NCI-H1436 (cell line): ENCODE measurements at places on chromosomes 4 and X.

- DNase-seq = no peak
Observed at GRCh38 chr4:22071749-22072148, 123.2 kb upstream of the KCNIP4 start.

GRCh38 chr4:29079260-29079659 is 1640.9 kb upstream of the PCDH7 start:
- DNase-seq = no peak

- no peak for DNase-seq
Observed at GRCh38 chr4:106183551-106183950, 132.5 kb downstream of the TBCK start.

DNA sequence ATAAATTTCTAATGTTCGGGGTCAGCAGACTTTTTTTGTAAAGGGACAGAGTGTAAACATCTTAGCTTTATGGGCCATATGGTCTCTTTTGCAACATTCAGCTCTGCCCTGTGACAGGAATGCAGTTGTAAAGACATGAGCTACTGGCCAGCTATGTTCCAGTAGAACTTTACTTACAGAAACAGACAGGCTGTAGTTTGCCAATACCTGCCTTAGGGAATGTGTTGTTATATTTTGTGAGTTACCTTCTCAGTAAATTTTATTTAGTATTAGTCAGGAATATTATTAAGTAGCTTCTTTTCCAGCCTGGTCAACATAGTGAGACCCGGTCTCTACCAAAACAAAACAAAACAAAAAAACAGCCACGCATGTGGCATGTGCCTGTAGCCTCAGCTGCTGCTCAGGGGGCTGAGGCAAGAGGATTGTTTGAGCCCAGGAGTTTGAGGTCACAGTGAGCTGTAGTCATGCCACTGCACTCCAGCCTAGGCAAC is 48.7 kb downstream of the HTT start:
- DNase-seq = no peak

DNA sequence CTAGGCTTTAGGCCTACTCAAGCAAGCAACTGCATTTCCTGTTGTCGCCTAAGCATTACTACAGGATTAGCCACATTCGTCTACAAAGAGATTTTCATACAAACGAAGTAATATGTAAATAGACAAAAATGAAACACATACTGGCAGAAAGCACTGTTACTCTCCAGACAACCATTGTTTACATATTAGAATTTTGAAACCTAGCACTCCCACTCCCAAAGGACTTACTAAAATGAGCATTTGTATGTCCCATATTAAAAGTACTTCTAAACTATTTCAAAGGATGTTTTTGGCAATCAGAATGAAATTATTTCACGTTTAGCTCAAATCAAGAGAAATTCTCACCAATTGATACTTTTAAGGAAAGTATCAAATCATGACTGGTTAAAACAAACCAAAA is 570.8 kb downstream of the PRR32 start:
- DNase-seq = no peak

GRCh38 chrX:133590703-133591505 is 175.6 kb upstream of the GPC4 start:
- no peak for DNase-seq

DNA sequence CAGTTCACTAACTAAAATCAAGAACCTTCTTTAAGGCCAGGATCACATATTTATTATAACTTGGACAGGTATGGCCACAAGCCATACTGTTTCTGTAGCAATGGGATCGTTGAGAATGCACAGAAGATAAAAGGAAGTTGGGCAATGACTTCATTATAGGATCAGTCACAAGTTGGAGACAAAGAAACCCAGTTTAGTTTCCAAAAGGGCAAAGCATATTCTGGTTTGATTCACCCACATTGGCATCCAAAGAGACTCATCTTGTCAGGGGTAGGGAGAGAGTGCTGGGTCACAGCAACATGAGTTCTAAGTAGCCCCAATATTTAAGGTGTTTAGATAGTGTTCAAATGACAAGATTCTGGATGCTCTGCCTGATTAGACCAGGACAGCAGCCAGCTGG is 317.1 kb upstream of the GALNT7 start:
- no peak for DNase-seq

DNA sequence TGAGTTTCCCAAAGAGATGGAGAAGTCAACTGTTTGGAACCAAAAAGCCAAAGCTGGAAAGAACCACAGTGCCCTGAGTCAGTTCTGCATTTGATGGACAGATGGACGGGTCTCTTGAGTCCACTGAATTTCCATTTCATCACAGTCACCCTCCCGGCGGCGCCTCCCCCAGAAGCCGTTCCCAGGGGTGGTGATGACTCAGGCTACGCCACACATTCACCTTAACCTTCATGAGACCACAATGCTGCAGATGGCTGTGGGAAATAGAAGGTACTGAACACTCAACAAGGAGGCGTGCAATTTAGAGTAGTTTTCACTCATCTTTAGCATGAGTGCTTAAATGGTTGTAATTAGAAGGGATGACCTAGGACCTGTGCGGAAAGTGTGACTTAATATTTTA is 61.3 kb downstream of the STOX2 start:
- DNase-seq = no peak

- peak; percentile 20 for DNase-seq
Observed at GRCh38 chr4:120718979-120719566, 203.5 kb downstream of the PRDM5 start.

- DNase-seq = no peak
Observed at GRCh38 chrX:18575744-18576143, 96.2 kb downstream of the RS1 start.

DNA sequence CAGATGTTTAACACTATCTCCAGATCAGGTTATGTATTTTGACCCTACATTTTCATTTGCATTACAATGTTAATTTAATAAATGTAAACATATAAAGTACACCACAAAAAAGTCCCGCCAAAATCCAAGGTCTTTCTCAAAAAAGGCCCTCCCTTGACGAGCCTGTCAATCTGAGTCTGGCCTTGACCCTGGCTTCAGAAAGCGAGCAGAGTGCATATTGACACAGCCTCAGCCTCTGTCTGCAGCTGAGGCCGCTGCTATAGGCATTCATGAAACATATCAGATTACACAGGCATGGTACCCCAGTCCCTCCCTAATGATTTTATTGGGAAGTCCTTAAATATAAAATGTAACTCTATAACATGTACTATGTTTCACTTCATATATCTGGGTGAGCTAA is 6.2 kb downstream of the MBNL3 start:
- no peak for DNase-seq

GRCh38 chr4:113524096-113524495 is 237.4 kb downstream of the CAMK2D start:
- DNase-seq = no peak

DNA sequence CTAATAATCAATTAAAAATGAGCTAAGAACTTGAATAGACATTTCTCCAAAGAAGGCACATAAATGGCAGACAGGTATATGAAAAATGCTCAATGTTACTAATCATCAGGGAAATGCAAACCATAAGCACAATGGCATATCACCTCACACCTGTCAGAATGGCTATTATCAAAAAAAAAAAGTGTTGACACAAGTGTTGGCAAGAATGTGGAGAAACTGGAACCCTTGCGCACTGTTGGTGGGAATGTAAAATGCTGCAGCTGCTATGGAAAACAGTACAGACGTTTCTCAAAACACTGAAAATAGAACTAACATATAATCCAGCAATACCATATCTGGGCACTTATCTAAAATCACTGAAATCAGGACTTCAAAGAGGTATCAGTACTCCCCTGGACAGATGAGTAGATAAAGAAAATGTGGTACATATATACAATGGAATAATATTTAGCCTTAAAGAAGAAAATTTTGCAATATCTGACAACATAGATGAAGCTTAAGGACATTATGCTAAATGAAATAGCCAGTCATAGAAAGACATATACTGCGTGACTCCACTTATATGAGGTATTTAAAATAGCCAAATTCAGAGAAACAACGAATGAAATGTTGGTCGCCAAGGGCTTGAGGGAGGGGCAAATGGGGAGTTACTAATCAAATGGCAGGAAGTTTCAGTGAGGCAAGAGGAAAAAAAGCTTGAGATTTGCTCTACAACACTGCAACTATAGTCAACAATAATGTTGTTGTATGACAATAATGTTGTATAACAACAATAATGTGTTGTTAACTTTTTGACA is 175.5 kb downstream of the WDFY3 start:
- DNase-seq = no peak

DNA sequence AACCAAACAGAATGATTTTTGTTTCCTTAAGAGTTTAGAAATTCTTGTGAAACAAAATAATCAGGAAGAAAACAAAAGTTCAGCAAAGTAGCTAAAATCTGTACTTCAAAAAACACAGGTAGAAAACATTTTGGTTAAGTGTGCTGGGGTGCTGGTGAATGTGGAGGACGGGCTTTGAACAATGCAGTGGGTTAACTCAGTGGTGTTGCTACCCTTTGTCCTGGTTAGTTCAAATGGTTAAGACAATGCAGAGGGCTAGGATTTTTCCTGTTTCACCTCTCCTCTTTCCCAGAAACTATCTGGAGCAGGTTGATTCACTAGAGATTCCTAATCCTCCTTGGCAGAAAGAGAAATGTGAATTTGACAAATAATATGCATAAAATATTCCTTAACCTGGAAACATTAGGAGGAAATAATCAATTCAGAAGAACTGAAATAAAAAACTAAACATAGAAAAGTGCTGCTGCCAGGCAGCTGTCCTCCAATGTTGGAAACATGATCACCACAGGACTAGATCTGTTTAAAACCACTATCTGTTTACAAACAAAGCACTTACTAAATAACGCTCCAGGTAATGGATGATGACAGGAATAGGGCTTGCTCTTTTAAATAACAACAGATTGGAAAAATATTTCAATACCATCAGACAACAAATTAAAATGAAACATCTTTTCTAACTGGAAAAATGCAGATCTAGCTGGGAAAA is 148.9 kb downstream of the MAML3 start:
- DNase-seq = no peak

- DNase-seq = no peak
Observed at GRCh38 chrX:150575419-150575814, 7.0 kb downstream of the MTM1 start.

DNA sequence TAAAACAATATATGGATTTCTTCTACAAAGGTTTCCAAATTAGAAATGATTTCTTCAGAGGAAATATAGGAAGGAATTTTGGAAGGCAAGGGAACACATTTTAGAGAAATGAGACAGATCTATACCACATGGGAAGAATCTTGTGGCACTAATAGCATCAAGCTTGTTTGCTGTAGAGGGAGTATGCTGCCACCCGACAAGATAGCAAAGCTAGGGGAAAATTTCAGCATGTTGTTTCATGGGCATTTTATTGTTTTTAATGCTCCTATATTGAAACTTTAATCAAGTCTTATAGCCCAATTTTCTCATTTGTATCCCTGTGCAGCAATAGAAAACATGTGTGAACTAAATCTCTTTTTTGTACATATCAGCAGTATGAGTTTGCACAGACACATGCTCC is 551.7 kb upstream of the INTU start:
- DNase-seq = no peak

GRCh38 chr4:165861363-165861762 is 11.7 kb upstream of the TLL1 start:
- DNase-seq = no peak

GRCh38 chr4:95050980-95051701 is 293.4 kb downstream of the BMPR1B start:
- DNase-seq = no peak

DNA sequence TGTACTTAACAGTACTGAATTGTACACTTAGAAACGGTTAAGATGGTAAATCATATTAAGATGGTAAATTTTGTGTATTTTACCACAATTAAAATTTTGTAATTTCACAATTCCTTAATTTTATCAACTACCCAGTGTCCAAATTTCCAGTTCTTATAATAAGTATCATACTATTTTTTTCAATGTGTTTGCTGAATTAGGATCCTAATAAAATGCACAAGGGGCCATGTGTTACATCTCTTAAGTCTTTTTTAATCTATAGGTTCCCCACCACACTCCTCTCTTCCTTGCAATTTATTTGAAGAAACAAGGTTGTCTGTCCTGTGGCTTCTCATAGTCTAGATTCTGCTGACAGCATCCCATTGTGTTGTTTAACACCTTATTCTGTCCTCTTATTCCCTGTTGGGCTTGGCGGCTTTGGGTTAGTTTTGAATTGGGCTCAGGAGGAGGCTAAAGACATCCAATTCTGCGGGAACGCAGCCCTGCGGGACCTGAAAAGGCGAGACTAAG is 533 bp upstream of the SYAP1 start:
- DNase-seq = no peak

GRCh38 chr4:10500776-10501175 is 43.5 kb upstream of the ZNF518B start:
- DNase-seq = no peak

DNA sequence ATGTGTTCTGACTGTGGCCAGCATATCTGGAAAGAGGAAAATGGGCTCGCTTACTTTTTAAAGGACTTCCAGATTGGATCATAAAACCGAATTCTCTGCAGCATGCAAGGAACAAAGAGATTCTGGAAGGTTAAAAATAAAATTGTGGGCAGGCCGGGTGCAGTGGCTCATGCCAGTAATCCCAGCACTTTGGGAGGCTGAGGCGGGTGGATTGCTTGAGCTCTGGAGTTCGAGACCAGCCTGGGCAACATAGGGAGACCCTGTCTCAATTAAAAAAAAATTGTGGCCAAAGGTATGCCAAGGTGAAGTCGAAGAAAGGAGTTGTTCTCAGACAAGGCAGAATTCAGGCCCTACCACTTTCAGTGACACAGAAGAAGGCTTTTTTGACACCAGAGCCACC is 37.8 kb downstream of the NELFA start:
- no peak for DNase-seq

DNA sequence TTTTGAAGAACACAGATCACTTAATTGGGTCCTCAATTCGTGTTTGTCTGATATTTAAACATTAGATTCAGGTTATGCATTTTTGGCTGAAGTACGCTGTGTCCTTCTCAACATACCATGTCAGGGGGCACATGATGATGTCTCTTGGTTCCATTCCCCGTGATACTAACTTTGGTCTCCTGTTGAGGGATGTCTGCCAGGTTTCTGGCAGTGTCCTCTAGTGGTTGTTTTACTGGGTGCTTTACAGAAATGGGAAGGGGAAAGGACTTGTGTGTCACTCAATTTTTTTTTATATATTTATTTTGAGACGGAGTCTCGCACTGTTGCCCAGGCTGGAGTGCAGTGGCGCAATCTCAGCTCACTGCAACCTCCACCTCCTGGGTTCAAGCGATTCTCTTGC is 58.2 kb downstream of the WWC2 start:
- no peak for DNase-seq

GRCh38 chr4:80202741-80203553 is 5.6 kb downstream of the PRDM8 start:
- no peak for DNase-seq

DNA sequence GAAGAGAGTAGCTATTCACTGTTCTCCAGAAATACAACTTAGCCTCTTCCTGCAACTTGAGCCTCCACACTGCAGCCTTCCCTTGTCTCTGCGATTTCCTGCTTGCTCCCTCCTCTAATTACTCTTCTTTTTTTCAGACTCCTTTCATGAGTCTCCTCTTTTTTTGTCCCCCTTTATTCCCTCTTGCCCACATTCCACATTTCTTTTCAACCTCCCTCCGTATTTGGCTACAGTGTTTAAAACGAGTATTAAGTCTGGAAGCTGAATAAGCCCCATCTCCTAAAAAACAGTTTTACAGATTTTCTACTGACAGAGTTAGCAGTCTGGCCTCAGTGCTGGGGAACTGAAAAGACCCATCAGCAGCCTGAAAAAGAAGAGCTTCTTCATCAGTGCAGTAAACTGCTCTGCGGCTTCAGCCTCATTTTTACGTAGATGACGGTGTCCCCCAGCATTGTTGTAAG is 141.5 kb downstream of the TENM3 start:
- no peak for DNase-seq

- DNase-seq = no peak
Observed at GRCh38 chrX:71224098-71224708, 1.2 kb downstream of the GJB1 start.
